ENCODE measurements at places on chromosomes 7 and 10.

- DNase-seq: no peak
Observed at GRCh38 chr10:89242345-89242684, 9.3 kb downstream of the LIPA start.

GRCh38 chr10:94156453-94156852, 162.7 kb downstream of the PLCE1 start:
- no peak for DNase-seq

GRCh38 chr7:90717296-90718060, 121.4 kb downstream of the CDK14 start:
- no peak for DNase-seq

- DNase-seq: no peak
Observed at GRCh38 chr7:48118041-48118440, 29.0 kb downstream of the UPP1 start.

DNA sequence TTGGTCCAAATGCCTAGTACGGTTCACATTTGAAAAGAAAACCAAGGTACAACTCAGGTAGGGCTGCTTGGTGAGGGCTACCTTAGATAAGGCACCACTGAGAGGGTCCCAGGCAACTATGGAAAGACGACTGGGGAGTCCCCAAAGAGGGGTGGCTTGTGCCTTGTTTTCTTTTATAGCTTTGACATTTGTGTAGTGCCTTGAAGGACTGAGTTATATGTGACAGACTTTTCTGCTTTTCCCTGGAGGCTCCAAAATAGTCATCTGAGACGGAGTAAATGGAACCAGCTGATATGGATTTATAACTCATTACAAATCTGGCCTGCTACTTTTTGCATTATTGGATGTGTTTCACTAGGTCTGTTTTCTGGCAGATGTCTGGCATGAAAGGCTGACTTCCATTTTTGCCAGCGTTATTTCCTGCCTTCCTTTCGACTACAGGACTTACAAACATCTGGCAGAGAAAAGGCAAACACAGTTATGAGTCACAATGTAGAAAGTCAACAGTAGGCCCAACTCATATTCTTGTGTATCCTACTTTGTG, 88.2 kb upstream of the IMMP2L start:
- no peak for DNase-seq

GRCh38 chr10:92990615-92991014, 70.0 kb upstream of the CYP26C1 start:
- DNase-seq: no peak

- DNase-seq: no peak
Observed at GRCh38 chr10:1465418-1465911, 271.9 kb downstream of the ADARB2 start.

DNA sequence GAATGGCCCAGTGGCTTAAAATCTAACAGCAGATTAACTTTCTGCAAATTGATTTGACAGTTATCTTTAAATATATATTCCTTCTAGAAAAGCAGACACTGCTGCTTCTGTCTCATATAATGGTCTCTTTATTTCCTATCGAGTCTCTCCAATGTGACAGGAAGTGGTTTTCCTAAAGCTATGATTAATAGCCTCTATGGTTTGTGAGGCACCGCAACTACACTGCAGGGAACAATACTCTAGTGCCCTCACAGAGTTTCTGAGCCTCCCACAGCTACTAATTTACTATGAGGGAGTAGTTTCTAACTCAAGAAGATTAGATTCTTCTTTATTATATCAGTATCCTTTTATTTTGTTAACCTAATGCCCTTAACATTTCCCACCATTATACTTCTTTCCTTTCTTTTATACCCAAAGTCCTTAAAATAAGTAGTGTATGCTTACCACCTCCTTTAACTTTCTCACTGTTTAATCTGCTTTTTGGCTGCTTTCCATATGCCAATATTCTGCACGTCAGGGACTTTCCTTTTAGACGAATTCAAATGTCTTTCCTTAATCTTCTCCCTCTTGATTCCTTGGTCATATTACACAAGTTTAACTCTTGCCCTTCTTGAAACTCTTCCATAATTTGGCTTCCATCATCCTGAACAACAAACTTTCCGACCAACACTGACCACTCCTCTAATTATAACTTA, 23.8 kb upstream of the AHR start:
- DNase-seq: peak; percentile 95

- no peak for DNase-seq
Observed at GRCh38 chr7:4883033-4883371, 514 bp downstream of the RADIL start.

DNA sequence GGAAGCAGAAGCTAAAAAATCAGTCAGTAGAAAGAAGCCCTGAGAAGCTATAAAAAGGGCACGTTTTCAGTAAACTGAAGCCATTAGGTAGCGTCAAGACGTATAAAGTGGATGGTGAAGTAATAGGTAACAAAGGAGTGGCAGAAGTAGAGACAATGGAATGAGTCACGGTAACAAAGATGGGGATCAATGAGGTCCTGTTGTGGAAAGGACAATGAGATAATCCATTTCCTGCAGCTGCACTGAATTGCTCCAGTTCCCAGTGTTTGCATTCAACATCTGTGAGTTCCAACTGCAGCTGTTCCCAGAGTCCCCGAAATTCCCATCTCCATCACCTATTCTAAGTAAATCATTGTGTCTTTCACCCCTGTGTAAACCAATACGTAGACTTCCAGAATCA, 4.8 kb upstream of the HYCC1 start:
- DNase-seq: no peak
